ENCODE measurements at places on chromosomes 16 and 17.

- no peak for DNase-seq
These were observed 128.5 kb downstream of the SPACA3 start for GRCh38 chr17:33120103-33120502.

- no peak for DNase-seq
These were observed 11.5 kb downstream of the SLC46A1 start for GRCh38 chr17:28394337-28395116.

- DNase-seq = no peak
These were observed 36.7 kb downstream of the CCDC182 start for GRCh38 chr17:57708410-57708809.

DNA sequence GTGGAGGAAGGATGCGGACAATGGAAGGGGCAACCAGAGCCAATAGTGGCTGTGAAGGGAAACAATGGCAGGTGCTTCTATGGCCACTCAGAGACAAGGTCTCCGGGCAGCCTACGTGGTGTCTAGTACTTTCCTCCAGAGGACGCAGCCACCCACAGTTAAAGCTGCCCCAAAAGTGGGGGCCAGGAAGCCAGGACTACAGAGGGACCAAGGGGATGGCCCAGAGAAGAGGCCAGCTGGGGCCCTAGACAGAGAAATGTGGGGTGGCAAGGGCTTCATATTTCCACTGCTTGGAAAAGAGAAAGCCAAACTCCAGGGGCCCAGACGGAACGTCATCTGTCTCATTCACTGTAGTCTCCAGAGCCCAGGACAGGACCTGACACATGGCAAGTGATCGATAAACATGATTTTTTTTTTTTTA is 837 bp upstream of the PER1 start:
- DNase-seq = no peak

DNA sequence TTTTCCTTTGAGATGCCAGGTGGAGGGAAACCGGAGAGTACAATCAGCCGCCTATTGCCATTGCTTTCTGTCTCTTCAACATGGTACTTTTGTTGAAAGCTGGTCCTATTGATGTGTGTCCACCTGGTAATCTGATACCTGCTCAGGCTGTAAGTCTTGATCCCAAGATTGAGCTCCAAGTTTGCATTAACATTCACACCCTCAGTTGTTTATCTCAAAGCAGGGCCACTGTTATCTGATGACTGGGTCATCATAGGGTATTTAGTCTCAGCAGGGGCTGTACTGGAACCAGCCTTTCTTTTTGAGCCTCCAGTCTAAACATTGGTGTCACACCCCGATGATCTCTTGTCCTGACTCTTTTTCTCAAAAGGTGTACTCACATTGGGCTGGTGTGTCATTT is 370.3 kb upstream of the TOM1L1 start:
- DNase-seq = no peak

DNA sequence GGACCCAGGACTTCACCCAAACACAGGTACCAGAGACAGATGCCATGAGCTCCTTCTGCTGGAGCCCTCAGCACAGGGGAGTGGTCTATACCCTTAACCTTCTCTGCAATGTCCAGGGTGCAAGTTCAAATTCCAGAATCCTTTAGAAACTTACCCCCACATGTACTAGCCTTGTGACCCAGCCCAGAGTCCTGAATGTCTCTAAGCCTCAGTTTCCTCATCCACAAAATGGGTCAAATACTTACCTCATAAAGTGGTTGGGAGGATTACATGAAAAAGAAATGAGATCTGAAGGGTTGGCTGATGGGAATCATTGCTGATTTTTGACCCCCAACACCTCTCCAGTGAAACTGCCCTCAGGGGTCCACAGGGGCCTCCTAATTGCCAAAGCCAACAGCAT is 21.7 kb downstream of the COTL1 start:
- no peak for DNase-seq

GRCh38 chr16:89599451-89599858 is 14.0 kb upstream of the DPEP1 start:
- peak; percentile 25 for DNase-seq

DNA sequence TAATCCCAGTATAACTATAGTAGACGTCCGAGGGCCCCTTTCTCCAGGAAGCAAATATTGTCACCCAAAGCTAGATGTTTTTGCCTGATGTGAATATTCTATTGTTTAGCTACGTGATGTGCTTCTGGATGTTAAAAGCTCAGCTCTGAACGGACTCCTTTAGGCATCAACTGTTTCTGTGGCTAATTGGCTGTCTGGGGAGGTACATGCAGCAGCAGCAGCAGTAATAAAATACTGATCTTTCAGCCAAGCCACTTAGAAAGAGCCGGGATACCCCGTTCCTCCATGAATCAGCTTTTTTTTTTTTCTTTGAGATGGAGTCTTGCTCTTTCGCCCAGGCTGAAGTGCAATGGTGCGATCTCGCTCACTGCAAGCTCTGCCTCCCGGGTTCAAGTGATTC is 43.0 kb downstream of the TRARG1 start:
- DNase-seq = peak; percentile 65

Measured in erythroblast (primary cell).